ENCODE measurements at places on chromosomes 6 and 20.

GRCh38 chr20:23063168-23063567 is 13.7 kb upstream of the THBD start:
- no peak for DNase-seq

- DNase-seq, result no peak
Observed at GRCh38 chr6:13181393-13181792, 146.9 kb downstream of the TBC1D7 start.

DNA sequence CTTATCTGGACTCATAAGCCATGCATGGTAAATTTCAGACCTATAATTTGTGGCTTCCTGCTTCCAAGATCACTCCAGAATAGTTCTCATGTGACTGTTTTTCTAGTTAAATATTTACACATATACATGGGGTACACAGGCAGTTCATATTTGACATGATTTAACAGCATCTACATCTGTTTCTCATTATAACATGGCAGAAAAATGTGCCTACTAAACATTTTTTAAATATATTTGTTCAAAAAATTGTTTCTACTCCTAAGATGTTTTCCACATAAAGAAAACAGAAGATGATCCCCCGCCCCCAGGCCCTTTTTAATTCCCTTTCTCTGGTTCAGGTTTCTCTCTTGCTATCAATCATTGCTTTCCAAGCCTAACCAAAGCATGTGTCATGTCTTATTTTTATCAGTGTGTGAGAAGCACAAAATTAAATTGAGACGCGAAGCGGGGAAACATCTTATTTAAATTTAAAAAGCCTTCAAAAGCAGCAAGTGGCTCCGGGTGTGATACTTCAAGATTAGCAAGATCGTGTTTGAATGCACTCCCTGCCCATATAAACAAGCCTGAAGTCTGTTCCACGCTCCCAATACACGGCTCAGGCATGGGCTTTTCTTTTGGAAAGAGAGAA is 37.3 kb downstream of the IPCEF1 start:
- DNase-seq, result no peak

DNA sequence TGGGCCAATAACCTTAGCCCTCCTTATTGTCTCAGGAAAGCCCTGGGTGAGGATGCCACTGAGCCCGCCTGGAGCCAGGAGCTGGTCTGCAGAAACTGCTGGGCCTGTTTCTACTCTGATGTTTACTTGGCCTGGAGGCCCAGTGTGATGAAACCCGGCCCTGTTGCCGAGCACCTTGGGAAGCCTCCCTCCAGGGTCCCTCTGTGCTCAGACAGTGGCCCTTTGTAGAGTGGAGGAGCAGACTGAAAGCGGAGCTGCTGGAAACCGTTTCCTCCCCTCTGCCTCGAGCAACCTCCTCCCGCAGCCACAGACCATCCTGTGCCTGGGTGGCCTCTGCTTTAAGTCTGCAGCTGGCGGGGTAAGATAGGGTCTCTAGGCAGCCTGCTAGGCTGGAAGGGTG is 84.1 kb upstream of the EPB41L1 start:
- no peak for DNase-seq

DNA sequence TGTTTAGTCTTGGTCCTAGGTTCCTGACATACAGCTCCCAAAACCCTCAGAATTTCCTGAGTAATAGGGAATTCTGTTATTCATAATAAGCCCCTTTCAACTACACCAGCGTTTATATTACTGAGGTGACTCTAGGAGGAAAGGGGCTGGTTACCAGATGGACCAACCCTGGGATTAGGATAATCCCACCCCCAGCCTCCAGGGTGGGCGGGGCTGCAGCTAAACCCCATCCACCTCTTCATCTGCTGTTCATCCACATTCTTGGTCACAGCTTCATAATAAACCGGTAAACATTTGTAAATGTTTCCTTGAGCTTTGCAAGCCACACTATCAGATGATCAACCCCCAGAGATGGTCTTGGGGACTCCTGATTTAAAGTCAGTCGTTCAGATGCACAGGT is 38.3 kb downstream of the NINL start:
- no peak for DNase-seq

DNA sequence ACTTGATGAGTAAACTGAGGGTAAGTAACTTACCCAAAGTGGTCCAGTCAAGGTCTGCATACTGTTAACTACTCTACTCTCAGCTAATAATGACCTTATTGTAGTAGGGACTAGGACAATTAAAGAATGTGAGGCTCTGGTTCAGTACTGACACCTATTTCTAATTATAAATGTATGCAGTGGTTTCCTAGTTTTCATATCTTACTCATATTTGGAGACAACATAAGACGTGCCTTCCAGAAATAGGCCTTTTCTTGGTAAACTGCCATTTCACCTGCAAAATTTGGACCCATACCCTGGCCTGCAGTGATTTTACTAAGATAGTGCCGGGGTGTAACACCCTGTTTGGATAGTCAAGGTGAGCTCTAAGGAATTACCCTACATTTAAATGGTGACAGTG is 24.7 kb downstream of the GJA1 start:
- no peak for DNase-seq

- no peak for DNase-seq
Observed at GRCh38 chr6:140082867-140083297, 708.4 kb upstream of the CITED2 start.

GRCh38 chr20:48686238-48687116 is 141.3 kb downstream of the PREX1 start:
- no peak for DNase-seq

- DNase-seq, result no peak
Observed at GRCh38 chr6:44976677-44977641, 351.2 kb upstream of the RUNX2 start.

- DNase-seq, result no peak
Observed at GRCh38 chr6:42403421-42403820, 48.3 kb downstream of the TRERF1 start.

DNA sequence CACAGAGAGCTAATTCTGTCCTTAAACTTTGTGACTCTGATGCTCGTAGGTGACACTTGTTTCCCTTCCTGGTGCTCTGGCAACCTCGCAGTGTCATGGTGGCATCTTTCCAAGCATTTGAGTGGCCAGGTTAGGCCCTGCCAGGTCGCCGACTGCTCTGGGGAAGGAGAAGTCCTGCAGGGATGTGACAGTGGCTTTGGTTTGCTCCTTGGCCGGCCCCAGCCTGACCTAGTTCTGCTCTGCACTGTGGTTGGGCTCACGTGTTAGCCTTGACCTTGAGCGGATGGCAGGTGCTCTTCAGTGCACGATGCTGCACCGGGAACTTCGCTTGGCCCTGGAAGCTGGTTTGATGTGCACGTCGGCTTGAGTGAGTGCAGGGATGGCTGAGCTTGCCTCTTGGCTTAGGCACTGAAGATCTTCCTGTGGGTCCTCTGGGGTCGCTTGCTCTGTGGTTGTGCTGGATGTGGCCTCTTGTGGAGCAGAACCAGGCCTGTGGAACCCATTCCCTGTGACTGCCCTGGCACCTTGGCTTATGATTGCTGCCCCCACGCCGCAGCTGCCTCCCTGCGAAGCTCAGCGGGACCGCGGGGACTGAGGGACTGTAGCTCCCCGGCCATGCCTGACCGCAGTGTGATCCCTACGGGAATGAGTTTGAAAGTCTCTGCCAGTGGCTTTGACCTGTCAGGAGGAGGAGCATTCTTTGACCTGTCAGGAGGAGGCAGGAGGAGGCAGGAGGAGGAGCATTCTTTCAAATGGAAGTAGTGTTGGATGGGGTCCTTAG is 8.7 kb downstream of the OSBPL2 start:
- no peak for DNase-seq

DNA sequence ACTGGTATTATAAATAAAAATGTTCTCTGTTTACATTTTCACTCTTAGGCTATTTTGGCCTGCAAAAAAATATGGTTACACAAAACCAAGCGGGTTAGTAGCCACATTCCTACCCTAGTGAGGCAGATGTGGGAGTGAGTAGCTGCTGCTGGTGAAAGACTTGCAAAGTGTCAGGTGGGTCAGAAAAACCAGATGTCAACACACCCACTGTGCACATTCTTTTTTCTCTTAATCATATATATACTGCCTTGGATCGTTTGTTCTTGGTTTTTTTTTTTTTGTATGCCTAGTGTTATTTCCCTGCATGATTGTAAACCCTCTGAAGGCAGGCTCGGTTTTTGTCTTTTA is 68.0 kb upstream of the TFB1M start:
- DNase-seq, result no peak

GRCh38 chr20:53036992-53037391 is 64.8 kb downstream of the TSHZ2 start:
- no peak for DNase-seq

DNA sequence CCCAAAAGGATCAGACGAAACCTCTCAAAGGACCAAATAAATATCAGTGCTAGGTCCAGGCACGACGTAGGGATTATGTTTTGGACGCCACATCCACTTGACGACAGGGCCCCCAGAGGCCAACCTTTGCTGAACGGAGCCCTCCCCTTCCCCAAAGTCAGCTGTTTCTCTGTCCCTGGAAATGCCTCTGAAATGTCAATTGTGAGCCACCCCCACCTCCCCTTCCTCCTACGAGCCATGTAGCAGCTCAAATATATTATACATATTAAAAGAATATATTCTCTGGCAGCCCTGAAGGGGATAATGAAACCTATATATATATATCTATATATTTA is 39.6 kb upstream of the BLCAP start:
- no peak for DNase-seq

DNA sequence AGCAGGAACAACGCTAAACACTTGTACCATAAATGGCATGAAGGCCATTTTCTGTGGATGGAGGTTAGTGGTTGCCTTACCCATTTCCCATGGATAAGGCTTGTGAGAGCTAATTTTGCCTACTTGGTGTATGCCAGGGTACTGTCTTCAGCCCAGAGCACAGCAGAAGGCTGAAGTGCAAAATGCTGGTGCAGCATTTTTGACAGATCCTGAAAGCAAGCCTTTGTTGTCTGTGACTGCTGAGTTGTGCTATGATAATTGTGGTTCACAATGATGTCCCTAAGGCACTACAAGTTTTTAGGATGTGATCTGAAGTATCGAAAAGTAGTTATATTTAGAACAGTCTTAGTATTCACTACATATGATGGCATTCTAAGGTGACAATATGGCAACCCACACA is 14.7 kb upstream of the HMGN3 start:
- DNase-seq, result no peak

DNA sequence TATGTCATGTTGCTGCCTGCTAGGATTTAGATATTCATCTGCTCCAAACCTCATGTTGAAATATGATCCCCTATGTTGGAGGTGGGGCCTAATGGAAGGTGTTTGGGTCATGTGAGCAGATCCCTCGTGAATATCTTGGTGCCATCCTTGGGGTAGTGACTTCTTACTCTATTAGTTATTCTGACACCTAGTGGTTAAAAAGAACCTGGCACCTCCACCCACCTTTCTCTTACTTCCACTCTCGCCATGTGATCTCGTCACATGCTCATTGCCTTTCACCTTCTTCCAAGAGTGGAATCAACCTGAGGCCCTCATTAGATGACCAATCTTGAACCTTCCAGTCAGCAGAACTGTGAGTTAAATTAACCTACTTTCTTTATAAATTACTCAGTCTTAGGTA is 549.4 kb upstream of the SYNCRIP start:
- no peak for DNase-seq

DNA sequence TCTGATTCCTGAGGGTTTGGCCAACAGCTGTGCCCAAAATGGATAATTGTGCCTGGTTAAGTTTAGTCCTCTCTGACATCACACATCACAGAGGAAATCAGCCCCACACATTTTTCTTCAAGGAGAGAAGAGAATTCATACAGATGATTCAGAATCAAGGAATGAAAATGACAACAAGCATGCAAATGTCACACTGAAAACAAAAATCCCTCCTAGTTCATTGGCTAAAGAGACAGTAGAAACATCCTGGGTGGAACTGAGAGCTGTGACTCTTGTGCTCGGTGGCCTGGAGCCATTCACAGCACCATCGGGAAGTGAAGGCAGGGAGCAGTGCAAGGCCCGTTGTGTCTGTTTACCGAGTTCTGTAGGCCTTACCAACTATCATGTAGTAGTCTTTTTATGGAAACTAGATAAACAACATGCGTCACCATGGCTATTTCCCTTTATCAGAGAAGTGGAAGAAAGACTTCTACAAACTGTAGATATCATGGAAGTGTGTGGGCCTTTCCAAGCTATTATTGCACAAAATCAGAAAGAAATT is 81.7 kb upstream of the TENT5A start:
- DNase-seq, result no peak

GRCh38 chr6:136181861-136182260 is 68.2 kb downstream of the MTFR2 start:
- no peak for DNase-seq

Measured in chondrocyte (in vitro differentiated cells).